ENCODE measurements at places on chromosomes 2 and 18.

DNA sequence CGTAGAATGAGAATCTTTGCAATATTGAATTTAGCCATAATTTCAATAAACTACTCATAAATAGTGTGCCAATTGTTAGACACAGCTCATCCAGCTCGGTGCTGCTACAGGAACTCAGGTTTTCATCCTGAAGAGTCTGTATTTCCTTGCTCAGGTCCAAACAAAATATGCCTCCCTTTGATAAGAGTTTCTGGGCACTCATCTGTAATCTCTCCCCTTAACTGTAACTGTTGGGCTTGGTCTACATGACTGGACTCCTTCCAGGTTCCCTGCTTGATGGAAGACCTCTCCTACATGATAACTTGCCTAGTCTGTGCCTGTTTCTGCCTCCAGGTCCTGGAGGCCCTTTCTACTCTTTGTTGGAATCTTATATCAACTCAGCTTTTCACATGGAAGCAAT, 57.9 kb downstream of the GCA start:
- DNase-seq = no peak

DNA sequence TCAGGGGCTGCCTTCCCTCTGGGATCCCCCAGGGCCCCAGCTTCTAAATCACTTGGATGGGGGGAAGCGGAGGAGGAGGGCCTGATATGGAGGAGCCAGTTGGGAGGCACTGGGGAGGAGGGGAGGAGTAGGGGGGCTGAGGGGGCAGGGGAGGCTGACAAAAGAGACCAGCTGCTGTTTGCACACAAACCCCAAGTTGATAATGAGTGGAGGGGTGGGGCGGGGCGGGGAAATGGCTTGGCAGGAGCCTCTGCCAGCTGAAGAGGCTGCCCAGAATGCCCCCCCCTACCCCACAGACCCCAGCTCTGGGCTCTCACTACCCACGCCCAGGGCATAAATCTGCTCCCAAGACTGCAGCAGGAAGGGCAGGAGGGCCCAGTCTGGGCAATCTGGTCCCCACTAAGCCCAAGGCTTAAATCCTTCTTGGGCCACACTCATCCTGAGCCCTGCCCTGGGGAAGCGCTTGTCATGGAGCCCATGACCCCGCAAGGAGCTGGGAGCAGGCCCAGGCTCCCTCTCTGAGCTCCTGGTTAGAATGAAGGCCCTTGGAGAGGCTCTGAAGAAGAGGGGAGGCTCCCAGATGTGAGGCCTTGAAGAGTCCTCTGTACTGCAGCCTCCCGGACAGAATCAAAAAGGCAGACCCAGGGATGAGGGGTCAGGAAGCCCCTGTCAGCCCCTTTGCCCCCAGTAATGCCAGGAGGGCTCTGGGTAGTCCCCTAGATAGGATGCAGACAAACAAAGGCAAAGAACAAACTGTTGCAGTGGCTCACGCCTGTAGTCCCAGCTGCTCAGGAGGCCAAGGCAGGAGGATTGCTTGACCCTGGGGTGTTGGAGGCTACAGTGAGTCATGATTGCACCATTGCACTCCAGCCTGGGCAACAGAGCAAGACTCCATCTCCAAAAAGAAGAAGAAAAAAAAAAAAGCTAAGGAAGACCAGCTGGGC, 24.8 kb upstream of the PTMA start:
- DNase-seq = no peak

DNA sequence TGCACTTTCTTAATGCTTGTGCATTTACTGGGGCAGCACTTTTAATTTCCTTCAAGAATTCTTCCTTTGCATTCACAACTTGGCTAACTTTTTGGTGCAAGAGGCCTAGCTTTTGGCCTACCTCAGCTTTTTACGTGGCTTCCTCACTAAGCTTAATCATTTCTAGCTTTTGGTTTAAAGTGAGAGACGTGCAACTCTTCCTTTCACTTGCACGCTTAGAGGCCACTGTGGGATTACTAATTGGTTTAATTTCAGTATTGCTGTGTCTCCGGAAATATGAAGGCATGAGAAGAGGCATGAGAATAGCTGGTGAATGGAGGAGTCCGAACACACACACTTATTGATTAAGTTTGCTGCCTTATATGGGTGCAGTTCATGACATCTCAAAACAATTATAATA, 354.1 kb downstream of the DLGAP1 start:
- no peak for DNase-seq

- DNase-seq = peak; percentile 68
Measured at GRCh38 chr18:49174478-49174877, 223.7 kb upstream of the SMAD7 start.

DNA sequence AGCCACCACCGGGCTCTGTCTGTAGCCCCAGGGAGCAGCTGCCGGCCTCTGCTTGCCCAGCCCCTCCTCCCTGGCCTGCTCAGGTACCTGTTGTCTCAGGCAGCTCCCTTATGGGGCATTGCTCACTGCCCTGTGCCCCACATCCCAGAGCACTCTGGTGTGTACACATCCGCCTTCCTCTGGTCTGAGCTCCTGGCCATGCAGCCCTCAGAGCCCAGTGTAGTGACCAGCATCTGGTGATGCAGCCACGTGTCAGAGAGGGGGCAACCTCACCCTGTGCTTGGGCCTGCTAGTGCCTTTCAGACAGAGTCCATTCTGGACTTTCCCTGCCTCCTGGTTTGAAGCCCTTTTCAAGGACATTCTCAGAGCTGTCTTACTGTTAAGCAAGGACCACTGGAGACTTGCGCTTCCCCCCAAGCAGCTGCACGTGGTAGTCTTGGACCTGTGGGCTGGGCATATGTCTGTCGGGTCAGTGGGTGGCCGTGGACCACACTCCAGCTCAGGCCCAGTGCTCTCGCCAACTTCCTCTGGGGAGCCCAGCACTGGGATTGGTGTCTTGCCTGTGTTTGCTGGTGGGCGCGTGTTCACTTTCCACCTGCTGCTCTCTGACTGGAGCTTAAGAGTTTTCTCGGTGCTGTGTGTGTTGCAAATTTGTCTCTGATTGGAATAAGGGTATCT, 30.7 kb downstream of the DGKD start:
- DNase-seq = no peak

DNA sequence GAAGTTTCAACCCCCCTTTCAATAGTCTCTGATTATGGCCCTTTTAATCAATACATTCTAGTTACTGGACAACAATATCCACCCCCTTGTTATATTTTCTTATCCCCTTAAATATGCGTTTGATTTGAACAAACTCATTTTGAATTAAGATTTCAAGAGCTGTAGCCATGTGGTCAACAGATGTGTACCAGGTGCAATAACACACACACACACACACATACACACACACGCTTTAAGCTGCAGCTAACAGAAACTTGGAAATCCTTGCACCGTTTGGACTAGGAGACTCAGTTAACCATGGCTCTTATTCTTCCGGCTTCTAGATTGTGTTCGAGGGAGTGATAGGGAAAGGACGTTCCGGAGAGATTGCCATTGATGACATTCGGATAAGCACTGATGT, 82.8 kb downstream of the NRP2 start:
- DNase-seq = no peak

GRCh38 chr2:3146772-3147650, 230.6 kb downstream of the EIPR1 start:
- DNase-seq = no peak

DNA sequence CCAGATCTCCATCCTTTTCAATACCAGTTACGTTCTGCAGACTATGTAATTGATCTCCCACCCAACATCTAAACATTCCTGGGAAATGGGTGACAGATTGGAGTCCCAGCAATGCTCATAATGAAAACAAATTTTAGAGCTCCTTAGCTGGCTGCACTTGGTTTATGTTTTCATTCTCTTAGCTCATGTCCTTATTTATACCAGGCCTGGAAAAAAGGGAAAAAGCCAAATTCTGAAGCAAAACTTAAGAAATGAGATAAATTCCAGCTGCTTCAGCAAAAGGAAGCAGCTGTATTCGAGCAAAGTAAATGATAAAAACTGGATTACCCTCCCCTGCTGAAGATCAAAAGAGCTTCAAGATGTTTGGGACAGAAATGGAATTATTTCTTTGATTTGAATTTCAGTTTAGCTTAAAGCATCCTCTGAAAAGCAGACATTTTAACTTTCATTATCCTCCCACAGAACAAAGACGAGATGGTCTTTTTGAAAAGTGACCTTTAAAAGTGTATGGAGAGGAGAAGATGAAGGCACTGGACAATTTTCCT, 196.5 kb upstream of the THUMPD2 start:
- DNase-seq = no peak

GRCh38 chr18:3179430-3180089, 40.2 kb downstream of the MYOM1 start:
- DNase-seq = no peak

- no peak for DNase-seq
Measured at GRCh38 chr2:240304746-240305161, 130.7 kb upstream of the GPC1 start.

GRCh38 chr2:113251118-113251517, 27.6 kb downstream of the PAX8 start:
- DNase-seq = no peak

Data from adipocyte (in vitro differentiated cells).